ENCODE measurements at places on chromosomes 12 and 14.

GRCh38 chr14:50615552-50615951, 52.6 kb downstream of the SAV1 start:
- H3K36me3 ChIP-seq = no peaks in the 10 kb centered on the region
- H3K4me3 ChIP-seq = no peak overlapping the region
- peaks cover 20% of the 10 kb centered on the region for H3K27me3 ChIP-seq
- no peaks in the 10 kb centered on the region for H3K4me1 ChIP-seq
- H3K27ac ChIP-seq = no peak overlapping the region
- DNase-seq = no peak

DNA sequence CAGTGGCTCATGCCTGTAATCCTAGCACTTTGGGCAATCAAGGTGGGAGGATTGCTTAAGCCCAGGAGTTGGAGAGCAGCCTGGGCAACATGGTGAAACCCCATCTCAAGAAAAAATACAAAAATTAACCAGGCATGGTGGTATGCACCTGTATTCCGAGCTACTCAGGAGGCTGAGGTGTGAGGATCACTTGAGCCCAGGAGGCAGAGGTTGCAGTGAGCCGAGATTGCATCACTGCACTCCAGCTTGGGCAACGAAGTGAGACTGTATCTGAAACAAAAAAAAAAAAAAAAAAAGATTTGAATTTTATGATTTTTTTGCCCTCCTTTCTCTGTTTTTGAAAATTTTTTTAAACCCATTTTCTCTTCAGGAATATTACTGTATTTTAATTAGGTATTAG, 17.7 kb downstream of the C12orf75 start:
- DNase-seq = no peak
- no peaks in the 10 kb centered on the region for H3K27me3 ChIP-seq
- no peak overlapping the region for H3K4me3 ChIP-seq
- peaks cover 69% of the 10 kb centered on the region for H3K36me3 ChIP-seq
- H3K27ac ChIP-seq = peak overlapping the region; percentile 28

DNA sequence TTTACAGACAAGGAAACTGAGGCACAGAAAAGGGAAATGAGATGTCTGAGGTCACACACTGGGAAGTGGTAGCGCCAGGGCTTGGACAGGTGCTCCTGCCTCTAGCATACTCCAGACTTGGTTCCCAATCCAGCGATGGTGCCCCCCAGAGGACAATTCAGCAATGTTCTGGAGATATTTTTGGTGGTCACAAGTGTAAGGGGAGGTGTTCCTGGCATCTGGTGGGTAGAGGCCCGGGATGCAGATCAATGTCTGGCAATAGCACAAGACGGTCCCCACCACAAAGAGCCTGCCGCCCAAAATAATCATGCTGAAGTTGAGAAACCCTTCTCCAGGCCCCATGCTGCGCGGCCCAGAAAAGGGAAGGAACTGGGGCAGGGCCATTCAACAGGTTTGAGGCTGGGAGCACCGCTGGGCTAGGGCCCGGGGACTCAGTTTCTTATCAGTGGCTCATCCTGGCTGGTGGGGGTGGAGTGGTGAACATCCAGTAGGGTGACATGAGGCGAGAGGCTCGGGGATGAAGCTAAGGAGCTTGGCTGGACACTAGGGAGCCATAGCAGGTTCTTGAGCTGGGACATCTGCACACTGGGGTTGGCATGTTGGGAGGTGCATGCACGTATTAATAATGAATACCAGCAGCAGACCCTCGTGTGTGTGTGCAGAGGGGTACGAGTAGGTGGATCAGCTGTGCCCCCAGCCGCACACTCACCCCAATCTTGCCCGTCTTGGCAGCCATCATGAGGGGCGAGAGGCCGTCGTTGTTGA, 35.1 kb downstream of the TRPV4 start:
- no peak overlapping the region for H3K27ac ChIP-seq
- no peak for DNase-seq
- peaks cover 2% of the 10 kb centered on the region for H3K27me3 ChIP-seq
- H3K4me1 ChIP-seq = no peaks in the 10 kb centered on the region

DNA sequence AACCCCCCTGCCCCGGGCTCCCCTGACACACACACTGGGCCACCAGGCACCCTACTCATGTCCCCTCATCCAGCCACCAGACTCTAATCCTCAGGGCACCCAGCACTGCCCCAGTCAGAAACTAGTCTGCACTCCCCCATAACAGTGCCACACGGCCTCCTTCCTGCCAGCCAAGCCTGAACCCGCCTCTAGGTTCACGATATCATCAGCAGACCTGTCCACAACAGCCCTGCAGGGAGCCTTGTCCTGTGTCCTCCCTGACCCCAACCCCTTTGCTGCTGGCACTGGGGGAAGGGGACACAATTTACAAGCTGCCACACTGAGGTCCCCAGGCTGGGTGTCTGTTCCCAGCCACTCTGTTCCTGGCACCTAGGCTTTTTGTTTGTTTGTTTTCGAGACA, 33.6 kb downstream of the LTBP2 start:
- H3K27ac ChIP-seq = no peak overlapping the region
- H3K4me3 ChIP-seq = no peak overlapping the region
- no peak for DNase-seq
- peaks cover 26% of the 10 kb centered on the region for H3K4me1 ChIP-seq

GRCh38 chr12:107027636-107028053, 40.7 kb upstream of the MTERF2 start:
- no peaks in the 10 kb centered on the region for H3K36me3 ChIP-seq
- DNase-seq = no peak
- H3K27me3 ChIP-seq = no peaks in the 10 kb centered on the region
- peaks cover 6% of the 10 kb centered on the region for H3K4me1 ChIP-seq

DNA sequence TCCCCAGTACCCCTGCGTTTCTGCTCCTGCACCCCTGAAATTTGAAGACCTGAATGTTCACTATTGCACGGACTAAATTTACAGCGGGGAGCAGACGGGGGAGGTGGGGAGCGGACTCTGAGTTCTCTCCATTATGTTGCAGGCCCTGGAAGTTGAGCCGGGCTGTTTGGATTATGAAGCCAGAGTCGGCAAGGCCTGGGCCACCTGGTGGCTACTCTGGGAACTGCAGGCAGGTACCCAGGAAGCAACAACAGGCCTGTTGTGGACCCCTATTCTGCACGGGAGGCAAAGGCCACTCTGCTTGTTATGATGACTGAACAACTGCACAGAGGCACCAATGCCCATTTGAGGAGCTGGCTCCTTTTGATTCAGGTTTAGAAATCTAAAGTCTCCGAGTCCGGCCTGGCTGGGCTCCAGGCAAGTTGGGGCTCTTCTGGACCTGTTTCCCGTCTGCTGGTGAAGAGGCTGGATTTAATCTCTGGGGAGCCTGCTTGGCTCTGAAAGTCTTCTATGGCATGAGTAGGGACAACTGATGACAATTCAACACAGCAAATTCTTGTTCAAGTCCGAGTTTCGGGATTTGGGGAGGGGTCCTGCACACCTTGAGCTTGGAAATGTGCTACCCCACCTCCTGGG, 34.1 kb upstream of the FAM181A start:
- H3K36me3 ChIP-seq = no peaks in the 10 kb centered on the region
- no peak overlapping the region for H3K27ac ChIP-seq
- peaks cover 6% of the 10 kb centered on the region for H3K27me3 ChIP-seq
- DNase-seq = peak; percentile 38
- no peaks in the 10 kb centered on the region for H3K4me1 ChIP-seq
- no peak overlapping the region for H3K4me3 ChIP-seq

DNA sequence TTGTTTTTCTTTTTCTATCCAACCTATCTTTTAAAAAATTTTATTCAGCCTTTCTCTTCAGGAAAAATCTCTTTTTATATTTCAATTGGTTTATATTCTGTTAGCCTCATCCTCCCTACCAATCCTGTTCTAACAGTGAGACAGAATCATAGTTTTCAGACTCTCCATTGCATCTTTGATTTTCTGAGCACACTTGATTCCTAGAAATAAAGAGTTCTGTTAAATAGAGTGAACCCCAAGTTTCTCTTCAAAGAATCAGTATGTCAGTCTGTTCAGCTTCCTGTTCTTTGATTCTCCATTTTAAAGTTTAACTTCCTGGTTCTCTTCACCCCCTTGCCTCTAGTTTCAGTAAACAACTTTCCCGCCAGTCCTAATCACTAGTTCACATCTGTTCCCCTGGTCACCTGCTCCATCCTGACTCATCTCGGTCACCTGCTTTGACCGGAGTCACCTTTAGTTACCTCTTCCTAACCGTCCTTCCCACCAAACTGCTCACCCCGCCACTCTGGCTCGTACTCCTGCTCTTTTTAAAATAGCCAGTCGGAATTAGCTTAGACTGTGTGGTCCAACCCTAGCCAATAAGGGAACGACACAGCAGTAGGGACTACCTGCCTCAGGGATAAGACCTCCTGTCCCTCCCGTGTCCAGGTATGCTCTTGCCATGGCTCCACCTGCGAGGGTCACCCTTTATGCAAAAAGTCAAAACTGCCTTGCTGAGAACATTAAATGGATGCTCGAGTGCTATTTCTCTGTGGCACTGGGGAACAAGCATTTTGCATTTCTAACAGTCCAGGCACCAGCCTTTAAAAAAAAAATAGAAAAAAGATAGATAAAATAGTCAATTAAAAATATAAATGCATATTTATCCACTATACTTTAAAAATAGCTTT, 48.4 kb downstream of the DDX51 start:
- no peak for DNase-seq
- no peaks in the 10 kb centered on the region for H3K27me3 ChIP-seq
- no peak overlapping the region for H3K4me3 ChIP-seq
- H3K27ac ChIP-seq = peak overlapping the region; percentile 42

DNA sequence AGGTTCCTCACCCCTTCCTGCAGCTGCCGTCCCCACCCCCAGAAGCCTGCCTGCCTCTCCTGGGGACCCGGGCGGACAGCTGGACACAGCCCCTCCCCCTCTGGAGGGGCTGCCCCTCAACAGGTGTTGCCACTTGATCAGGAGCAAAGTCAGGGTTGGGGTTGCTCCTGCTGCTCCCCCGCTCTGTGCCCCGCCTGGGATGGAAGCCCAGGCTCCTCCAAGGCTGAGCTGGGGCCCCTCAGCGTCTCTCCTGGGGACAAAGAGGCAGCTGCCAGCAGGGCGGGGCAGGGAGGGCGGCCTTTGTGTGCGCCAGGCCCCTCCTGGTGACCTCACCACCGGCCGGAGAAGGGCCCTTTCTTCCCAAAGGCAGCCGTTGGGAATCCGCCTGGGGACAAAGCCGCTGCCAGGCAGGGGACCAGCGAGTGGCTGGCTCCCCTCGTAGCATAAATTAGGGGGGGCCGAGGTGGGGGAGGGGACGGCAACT, 13.7 kb downstream of the TRMT61A start:
- H3K4me1 ChIP-seq = no peaks in the 10 kb centered on the region
- H3K4me3 ChIP-seq = no peak overlapping the region
- H3K27me3 ChIP-seq = no peaks in the 10 kb centered on the region

DNA sequence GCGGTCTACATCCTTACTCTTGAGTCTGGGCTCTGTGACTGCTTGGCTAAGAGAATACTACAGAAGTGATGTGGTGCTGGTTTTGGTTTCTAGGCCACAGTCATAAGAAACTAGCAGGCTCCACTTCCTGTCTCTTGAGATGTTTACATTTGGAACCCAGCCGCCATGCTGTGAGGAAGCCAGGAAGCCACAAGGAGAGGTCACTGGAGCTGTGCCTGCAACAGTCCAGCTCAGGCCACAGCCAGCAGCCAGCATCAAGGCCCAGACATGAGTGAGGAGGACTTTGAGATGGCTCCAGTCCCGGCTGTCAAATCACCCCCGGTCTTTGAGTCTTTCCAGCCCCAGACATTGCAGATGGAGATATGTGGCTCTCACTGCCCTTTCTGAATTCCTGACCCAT, 12.9 kb upstream of the FAM181A start:
- peaks cover 2% of the 10 kb centered on the region for H3K4me1 ChIP-seq
- H3K27me3 ChIP-seq = no peaks in the 10 kb centered on the region
- no peak overlapping the region for H3K27ac ChIP-seq
- no peak overlapping the region for H3K4me3 ChIP-seq
- H3K36me3 ChIP-seq = no peaks in the 10 kb centered on the region
- no peak for DNase-seq

DNA sequence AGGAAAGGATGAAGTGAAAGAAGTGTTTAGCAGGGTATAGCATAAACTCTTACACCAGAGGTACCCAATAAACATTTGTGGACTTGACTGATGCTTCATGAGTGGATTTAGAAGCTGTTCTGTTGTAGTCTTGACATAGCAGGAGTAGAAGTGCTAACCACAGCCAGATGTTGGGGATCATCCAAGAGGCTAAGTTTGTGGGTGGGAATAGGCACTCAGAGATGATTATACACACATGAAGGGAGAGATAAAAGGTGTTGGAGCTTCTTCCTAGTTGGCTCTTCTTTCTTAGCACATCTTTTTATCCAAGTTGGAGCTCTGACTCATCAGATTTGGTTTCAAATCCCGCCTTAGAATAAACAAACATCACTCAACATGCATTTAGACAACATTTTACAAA, 166.7 kb upstream of the E2F7 start:
- H3K27me3 ChIP-seq = no peaks in the 10 kb centered on the region
- DNase-seq = no peak
- no peak overlapping the region for H3K27ac ChIP-seq
- H3K4me1 ChIP-seq = no peaks in the 10 kb centered on the region
- H3K36me3 ChIP-seq = no peaks in the 10 kb centered on the region
- H3K4me3 ChIP-seq = no peak overlapping the region

GRCh38 chr12:98001430-98001829, 514.0 kb upstream of the TMPO start:
- no peak for DNase-seq
- H3K27ac ChIP-seq = no peak overlapping the region
- H3K36me3 ChIP-seq = no peaks in the 10 kb centered on the region
- H3K27me3 ChIP-seq = peaks cover 2% of the 10 kb centered on the region
- H3K4me3 ChIP-seq = no peak overlapping the region

GRCh38 chr12:92765871-92766270, 63.1 kb downstream of the PLEKHG7 start:
- H3K27ac ChIP-seq = no peak overlapping the region
- peaks cover 16% of the 10 kb centered on the region for H3K4me1 ChIP-seq
- no peaks in the 10 kb centered on the region for H3K36me3 ChIP-seq
- no peak overlapping the region for H3K4me3 ChIP-seq
- DNase-seq = no peak
- peaks cover 5% of the 10 kb centered on the region for H3K27me3 ChIP-seq

DNA sequence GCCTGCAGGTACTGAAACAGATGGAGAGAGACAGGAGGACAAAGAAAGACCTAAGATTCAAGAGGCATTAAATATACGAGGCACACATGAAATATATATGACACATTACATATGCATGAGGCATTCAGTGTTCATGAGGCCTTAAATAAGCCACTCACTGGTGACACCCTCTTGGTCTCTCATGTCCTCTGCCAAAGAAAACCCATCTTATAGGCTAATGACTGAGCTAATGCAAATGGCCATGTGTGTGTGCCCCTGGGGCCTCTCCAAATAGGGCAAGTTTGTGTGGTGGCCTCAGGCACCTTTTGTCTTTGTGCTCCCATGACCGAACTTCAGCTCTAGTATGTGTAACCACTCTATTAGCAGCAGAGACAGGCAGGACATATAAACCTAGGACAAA, 18.8 kb downstream of the COQ6 start:
- DNase-seq = no peak
- no peak overlapping the region for H3K4me3 ChIP-seq
- H3K27ac ChIP-seq = no peak overlapping the region

GRCh38 chr14:22097072-22097471, 423.5 kb upstream of the OR4E1 start:
- peak overlapping the region; percentile 87 for H3K27ac ChIP-seq
- H3K36me3 ChIP-seq = no peaks in the 10 kb centered on the region
- no peak for DNase-seq
- no peaks in the 10 kb centered on the region for H3K27me3 ChIP-seq

- no peak for DNase-seq
- no peak overlapping the region for H3K4me3 ChIP-seq
- peaks cover 22% of the 10 kb centered on the region for H3K4me1 ChIP-seq
- no peak overlapping the region for H3K27ac ChIP-seq
- H3K27me3 ChIP-seq = peaks cover 2% of the 10 kb centered on the region
Observed at GRCh38 chr14:70472253-70473159, 20.5 kb downstream of the ADAM21 start.

GRCh38 chr14:93936245-93936644, 9.1 kb downstream of the FAM181A start:
- H3K4me1 ChIP-seq = peaks cover 14% of the 10 kb centered on the region
- H3K27me3 ChIP-seq = no peaks in the 10 kb centered on the region
- no peak for DNase-seq
- no peak overlapping the region for H3K27ac ChIP-seq
- no peak overlapping the region for H3K4me3 ChIP-seq

Measured in activated T-helper 2 cell treated with anti-CD3 and anti-CD28 coated beads, Interferon-gamma antibody, Interleukin-2, Interleukin-4, amounts not matched to agents 10 μg/mL and 5 μg/mL and 100 μg/mL, durations not matched to agents 14 hours and 24 hours and 36 hours (primary cell).